Memory B cell (primary cell): ENCODE measurements at places on chromosomes 12 and 14.

- no peaks in the 10 kb centered on the region for H3K36me3 ChIP-seq
- no peak overlapping the region for H3K4me3 ChIP-seq
- no peak overlapping the region for H3K27ac ChIP-seq
- no peak for DNase-seq
These were observed 39.2 kb upstream of the KRR1 start for GRCh38 chr12:75550401-75551240.

GRCh38 chr12:1948883-1949282 lies 30.4 kb upstream of the CACNA2D4 start:
- H3K4me1 ChIP-seq: no peaks in the 10 kb centered on the region
- H3K4me3 ChIP-seq: no peak overlapping the region
- H3K36me3 ChIP-seq: peaks cover 47% of the 10 kb centered on the region
- DNase-seq: no peak
- no peaks in the 10 kb centered on the region for H3K27me3 ChIP-seq

- no peaks in the 10 kb centered on the region for H3K36me3 ChIP-seq
- no peak for DNase-seq
- no peak within 1 kb of the TSS for H3K27ac ChIP-seq
- no peak within 1 kb of the TSS for H3K4me3 ChIP-seq
- no peaks in the 10 kb centered on the region for H3K27me3 ChIP-seq
These were observed at the start of gene RDH5 for GRCh38 chr12:55720071-55720564. Gene RDH5, plus strand, starts transcription at chr12:55720393. Its CDS starts 792 bp downstream, at chr12:55721185.

- H3K4me1 ChIP-seq: no peaks in the 10 kb centered on the region
- no peak for DNase-seq
- H3K27ac ChIP-seq: no peak overlapping the region
- H3K36me3 ChIP-seq: no peaks in the 10 kb centered on the region
- peaks cover 20% of the 10 kb centered on the region for H3K27me3 ChIP-seq
These were observed 8.9 kb upstream of the BCL11B start for GRCh38 chr14:99280852-99281251.

DNA sequence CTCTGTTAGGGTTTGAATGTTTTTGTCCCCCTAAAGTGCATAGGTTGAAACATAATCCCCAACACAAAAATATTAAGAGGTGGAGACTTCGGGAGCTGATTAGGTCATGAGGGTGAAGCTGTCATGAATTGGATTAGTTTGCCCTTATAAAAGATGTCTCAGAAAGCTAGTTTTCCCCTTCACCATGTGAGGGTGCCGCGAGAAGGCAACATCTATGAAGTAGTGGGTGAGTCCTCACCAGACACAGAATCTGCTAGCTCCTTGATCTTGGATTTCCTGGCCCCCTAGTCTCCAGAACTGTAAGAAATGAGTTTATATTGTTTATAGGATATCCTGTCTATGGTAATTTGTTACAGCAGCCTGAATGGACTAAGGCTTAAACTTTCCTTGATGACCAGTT lies 301.5 kb upstream of the ATP2B1 start:
- H3K27me3 ChIP-seq: no peaks in the 10 kb centered on the region
- H3K36me3 ChIP-seq: peaks cover 1% of the 10 kb centered on the region
- H3K4me3 ChIP-seq: no peak overlapping the region
- H3K27ac ChIP-seq: peak overlapping the region; percentile 19

- H3K27me3 ChIP-seq: peaks cover 8% of the 10 kb centered on the region
- no peaks in the 10 kb centered on the region for H3K36me3 ChIP-seq
- no peak overlapping the region for H3K27ac ChIP-seq
These were observed 117.5 kb upstream of the RFLNA start for GRCh38 chr12:124177276-124177950.

GRCh38 chr14:63909984-63910383 lies 57.2 kb downstream of the SYNE2 start:
- H3K27me3 ChIP-seq: no peaks in the 10 kb centered on the region
- no peak overlapping the region for H3K4me3 ChIP-seq
- peaks cover 9% of the 10 kb centered on the region for H3K4me1 ChIP-seq

DNA sequence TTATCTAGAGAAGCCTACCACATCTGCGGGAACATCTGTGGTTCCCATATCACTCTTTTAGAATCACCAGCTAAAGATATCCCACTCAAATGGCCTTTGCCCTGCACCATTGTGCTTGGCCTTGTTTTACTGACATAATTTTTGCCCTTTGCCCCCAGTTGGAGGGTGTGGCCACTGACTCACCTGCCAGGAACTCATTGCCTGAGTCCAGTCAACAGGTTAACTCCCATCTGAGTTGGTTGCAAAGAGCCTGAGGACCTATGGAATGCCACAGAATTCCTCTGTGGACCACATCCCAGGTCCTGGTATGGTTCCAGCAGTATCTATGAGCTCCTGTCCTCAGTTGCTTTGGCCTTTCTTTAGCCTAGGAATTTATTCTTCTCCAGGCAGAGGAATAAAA lies 55.7 kb upstream of the PTGR2 start:
- H3K36me3 ChIP-seq: no peaks in the 10 kb centered on the region
- no peak overlapping the region for H3K4me3 ChIP-seq
- DNase-seq: no peak
- H3K27me3 ChIP-seq: no peaks in the 10 kb centered on the region
- H3K27ac ChIP-seq: no peak overlapping the region

DNA sequence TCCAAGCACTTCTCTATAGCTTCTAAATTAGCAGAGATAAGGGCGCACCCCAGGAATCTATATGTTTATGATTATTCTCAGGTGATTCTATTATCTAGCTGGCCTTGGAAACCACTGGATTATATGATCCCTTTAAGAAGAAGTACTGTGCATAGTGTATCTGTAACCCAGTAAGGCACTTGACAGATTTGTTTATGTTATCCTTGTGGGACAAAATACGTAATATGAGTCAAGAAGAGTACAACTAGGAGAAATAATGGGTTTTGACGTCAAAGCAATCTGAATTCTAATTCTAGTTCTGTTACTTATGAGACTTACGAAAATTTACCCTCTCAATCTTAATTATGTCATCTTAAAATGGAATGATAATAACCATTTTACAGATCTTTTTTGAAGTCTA lies 259.6 kb upstream of the NAV3 start:
- no peak for DNase-seq
- no peaks in the 10 kb centered on the region for H3K4me1 ChIP-seq

DNA sequence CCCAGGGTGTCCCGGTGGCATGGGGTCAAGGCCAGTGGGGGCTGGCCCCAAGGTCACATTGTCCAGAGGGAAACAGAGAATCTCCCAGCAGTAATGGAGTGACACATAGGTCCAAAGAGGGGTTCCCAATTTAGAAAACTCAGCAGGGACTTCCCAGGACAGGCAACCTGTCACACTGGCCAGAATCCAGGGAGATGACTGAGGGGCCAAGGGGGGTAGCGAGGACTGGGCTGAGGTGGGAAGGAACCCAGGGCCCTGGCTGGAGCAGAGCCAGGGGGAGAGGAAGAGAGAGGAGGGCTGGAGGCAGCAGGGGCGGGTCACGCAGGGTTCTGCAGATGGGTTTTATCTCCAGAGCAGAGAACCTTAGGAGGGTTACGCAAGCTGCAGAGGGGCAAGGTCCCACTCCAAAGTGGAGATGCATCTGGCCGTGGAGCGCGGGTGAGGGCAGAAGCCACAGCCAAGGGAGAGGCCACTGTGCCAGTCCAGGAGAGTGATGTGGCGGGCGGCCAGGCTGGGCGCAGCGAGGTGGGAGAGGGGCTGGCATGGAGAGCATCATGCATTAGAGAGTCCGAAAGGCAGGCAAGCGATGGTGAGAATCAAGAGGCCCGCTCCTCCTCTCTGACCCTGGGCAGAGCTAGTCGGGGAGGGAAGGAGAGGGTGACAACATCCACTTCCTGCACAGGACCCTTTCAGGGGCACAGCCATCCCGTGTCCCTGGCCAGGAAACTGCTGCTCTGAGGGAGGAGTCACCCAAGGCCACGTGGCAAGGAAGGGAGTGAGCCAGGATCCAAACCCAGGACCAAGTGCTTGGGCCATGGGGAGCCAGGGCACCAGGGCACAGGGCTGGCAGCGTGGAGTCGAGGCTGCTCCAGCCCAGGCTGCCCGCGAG lies 29.0 kb downstream of the NCOR2 start:
- H3K27ac ChIP-seq: no peak overlapping the region
- H3K4me1 ChIP-seq: peaks cover 23% of the 10 kb centered on the region
- no peaks in the 10 kb centered on the region for H3K27me3 ChIP-seq
- no peak for DNase-seq

DNA sequence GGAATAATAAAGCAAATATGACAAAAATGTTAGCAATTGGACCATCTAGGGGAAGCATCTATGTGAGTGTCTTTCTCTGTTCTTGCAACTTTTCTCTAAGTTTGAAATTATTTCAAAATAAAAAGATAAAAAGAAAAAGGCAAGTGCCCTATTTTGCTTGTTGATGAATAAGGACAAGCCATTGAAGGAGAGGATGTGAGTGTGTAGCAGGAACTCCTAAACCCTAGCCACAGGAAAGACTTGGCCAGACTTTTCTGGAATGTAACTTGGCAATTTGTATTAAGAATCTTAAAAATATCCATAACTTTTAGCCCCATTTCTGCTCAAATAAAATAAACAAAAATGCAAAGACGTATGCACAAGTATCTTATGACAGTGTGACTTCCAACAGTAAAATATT lies 279.4 kb downstream of the CACNA1C start:
- H3K27ac ChIP-seq: no peak overlapping the region
- no peak for DNase-seq
- H3K36me3 ChIP-seq: no peaks in the 10 kb centered on the region
- peaks cover 10% of the 10 kb centered on the region for H3K27me3 ChIP-seq

- no peaks in the 10 kb centered on the region for H3K36me3 ChIP-seq
- no peaks in the 10 kb centered on the region for H3K27me3 ChIP-seq
- H3K4me3 ChIP-seq: no peak overlapping the region
- H3K27ac ChIP-seq: no peak overlapping the region
- DNase-seq: no peak
These were observed 20.9 kb downstream of the DUSP16 start for GRCh38 chr12:12541782-12542181.

DNA sequence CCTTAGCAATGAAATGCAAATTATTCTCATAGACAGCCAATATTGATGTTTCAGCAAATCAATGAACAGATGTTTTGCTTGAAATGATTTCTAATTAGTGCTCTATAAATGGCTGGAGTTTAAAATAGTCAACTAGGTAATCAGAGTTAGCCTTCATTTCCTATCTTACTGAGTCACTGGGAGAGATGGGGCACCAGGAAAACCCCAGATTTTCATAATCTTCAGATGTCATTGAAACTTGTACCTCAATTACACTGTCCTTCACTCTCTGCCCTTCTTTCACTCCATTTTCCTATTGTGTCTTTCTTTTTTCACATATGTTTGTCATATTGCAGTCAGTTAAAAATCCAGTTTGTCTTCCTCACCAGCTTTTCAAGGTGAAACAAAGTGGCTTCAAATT lies 92.7 kb downstream of the C12orf75 start:
- no peaks in the 10 kb centered on the region for H3K4me1 ChIP-seq
- H3K27ac ChIP-seq: no peak overlapping the region
- H3K4me3 ChIP-seq: no peak overlapping the region
- no peaks in the 10 kb centered on the region for H3K36me3 ChIP-seq
- H3K27me3 ChIP-seq: peaks cover 11% of the 10 kb centered on the region

GRCh38 chr12:90078344-90078743 lies 369.7 kb upstream of the ATP2B1 start:
- no peak for DNase-seq
- no peak overlapping the region for H3K4me3 ChIP-seq
- H3K27ac ChIP-seq: no peak overlapping the region

DNA sequence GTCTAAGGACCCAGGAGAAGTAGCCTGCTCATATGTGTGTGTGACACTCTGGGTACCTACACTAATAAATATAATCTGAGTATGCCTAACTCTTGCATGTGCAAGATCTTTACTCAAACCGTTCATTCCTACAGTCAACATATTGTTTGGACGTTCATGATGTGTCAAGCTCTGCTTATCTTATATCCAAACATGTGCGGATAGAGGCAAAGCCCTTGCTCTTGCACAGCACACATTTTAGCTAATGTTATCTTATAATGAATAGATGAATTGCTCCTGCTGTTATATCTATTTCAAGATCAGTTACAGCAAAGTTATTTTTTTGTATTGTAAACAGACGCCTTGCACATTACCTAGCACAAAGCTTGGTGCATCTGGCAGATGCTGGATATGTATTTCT lies 228.4 kb upstream of the FLRT2 start:
- no peaks in the 10 kb centered on the region for H3K27me3 ChIP-seq
- H3K27ac ChIP-seq: no peak overlapping the region
- no peaks in the 10 kb centered on the region for H3K4me1 ChIP-seq

DNA sequence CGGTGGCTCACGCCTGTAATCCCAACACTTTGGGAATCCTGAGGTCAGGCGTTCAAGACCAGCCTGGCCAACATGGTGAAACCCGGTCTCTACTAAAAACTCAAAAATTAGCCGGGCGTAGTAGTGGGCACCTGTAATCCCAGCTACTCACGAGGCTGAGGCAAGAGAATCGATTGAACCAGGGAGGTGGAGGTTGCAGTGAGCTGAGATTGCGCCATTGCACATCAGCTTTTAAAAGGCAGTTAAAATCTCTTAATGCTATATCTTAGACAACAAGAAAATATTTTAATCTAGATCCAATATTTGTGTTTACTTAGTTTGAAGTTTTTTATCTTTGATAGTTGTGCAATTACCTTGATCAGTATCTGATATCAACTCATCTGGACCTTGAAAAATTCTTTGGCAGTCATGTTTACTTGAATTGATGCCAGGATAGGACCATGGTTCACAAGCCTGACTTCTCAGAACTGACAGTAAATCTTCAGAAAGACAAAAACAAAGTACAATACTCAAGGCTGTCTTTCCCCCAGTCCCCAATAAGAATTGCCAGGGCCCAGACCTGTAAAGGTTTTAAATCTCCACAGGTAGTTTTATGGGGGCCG lies 135.0 kb upstream of the AEBP2 start:
- H3K36me3 ChIP-seq: no peaks in the 10 kb centered on the region
- H3K27ac ChIP-seq: no peak overlapping the region
- no peaks in the 10 kb centered on the region for H3K4me1 ChIP-seq
- no peak overlapping the region for H3K4me3 ChIP-seq
- no peak for DNase-seq
- peaks cover 1% of the 10 kb centered on the region for H3K27me3 ChIP-seq

DNA sequence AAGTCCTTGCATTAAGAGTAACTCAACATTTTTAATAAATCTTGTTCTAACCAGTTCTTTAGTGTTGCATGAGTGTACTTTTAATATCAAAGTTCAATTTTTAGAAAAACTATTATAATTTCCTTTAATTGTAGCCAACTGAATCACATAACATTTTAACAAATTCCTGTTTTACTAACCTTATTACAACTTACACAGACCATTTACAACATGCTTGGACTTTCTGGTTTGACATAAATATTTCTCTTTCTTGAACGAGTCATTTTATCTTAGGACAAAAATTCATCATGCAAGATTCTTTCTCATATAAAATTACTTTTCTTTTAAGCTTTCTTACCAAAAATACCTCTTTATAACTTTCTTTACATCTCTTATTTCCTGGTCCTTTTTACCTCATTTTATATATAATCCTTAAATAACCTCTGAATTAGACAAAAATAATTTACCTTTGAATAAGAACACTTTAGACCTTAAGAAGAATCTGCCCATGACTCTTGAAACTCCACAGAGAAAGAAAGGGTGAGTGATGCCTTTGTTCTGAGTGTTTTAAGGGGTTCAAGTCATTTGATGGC lies 3.9 kb downstream of the SLCO1A2 start:
- H3K27me3 ChIP-seq: no peaks in the 10 kb centered on the region
- H3K4me3 ChIP-seq: no peak overlapping the region
- H3K36me3 ChIP-seq: peaks cover 1% of the 10 kb centered on the region
- H3K27ac ChIP-seq: no peak overlapping the region
